ENCODE measurements at places on chromosomes 3 and 15. TPM values are rescaled to one million over a fixed set of nuclear protein-coding genes. Genes with fewer than 3 reads are reported as not detected.

The MST1R gene
- total RNA-seq = 1.8 TPM

The IMPG2 gene
- 0.13 TPM for total RNA-seq

DNA sequence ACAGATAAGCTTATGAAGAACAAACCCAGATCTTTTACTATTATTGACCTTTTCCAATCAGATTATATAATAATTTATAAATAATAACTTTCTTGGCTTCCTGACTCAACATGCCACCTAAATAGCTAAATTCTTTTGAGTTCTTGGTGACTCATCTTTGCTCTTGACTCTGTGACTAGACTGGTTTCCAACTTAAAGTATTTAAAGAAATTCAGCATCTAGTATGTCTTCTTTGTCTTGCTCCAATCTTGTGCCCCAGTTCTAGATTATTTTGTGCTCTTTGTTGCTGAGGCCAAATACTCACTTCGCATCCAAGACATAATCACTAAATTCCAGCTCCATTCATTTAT lies 483.2 kb upstream of the TBL1XR1 start:
- no peak for DNase-seq

DNA sequence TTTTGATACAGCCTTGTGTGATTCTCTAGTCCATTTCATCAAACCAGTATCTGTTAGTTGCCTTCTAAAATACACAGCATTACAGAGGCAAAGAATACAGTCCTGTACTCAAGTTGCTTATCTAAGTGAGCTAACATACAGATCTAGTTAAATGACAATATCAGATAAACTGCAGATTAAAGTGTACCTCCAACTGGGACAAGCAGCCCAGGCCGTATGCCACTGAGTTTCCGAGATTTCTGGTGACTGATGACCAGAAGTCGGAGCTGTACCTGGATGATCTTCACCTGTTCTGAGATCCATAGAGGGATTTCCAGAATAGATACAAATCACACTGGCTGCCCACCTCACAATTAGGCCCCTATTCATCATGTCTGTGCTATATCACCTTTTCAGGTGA lies 6.3 kb upstream of the TRIM59 start:
- DNase-seq = no peak

DNA sequence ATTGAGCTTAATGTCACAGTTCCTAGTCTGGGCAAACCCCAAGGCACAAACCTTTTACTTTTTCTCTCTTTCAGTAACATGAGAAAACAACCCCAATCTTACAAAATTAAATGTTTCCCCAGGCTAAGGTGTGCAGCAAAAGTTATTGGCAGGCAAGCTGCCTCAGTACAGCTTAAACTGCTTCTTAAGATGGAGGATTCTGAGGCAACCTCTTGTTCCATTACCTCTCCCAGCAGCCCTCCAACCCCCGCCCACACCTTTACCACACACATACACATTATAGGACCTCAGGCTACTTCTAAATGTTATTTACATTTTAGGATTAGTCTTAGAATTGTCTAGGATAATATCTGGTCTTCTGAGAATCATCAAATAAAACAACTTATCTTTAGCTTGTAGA lies 22.3 kb upstream of the CBLB start:
- DNase-seq = no peak

- DNase-seq = no peak
Observed at GRCh38 chr15:55627730-55628368, 39.7 kb upstream of the PYGO1 start.

DNA sequence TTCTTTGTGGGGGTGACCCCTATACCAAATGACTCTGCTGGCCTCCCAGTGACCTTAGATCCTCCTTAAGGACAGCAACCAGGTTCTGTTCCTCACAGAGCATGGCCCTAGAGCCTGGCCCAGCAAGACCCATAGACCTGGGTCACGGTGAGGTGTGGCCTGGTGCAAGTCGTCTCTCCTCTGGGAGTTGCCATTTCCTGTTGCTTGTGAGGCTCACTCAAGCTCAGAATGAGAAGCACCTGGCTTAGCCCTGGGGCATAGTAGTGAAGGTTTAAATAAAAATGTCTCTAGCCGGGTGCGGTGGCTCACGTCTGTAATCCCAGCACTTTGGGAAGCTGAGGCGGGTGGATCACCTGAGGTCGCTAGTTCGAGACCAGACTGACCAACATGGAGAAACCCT lies 131.3 kb downstream of the SMAD6 start:
- peak; percentile 79 for DNase-seq

DNA sequence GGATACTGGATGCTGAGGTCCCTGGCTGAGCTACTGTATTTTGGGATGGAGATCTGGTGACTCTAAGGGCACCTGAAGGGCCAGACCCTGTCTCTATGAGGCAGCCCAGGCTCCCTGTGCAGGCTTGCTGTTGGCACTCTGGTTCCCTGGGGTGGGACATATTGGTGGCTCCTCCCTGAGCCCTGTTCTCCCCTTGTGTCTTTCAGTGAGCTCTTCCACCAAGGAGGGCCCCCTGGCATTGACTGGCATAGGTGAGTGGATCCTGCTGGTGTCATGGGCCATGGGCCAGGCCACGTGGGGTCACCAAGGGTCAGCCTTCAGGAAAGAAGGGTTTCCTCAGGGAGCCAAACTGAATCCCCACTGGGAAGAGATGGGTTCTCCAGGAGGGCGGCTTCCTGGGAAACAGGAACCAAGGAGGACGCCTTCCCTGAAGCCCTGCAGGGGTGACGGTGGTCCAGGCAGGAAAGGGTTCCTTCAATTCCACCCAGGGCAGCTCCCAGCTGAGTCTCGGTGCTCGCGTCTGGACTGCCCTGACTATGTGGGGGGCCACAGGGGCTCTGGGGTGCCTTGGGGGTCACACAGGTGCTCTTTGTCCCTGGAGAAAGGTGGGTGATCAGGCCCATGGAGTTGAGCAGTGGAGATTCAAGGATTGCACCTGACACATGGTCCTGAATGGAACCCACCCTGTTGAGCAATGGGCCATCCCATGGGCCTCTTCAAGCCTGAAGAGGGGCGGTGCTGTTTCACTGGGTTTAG lies 220.4 kb downstream of the SNRPN start:
- peak; percentile 60 for DNase-seq

- no peak for DNase-seq
Observed at GRCh38 chr3:142081178-142081577, 68.2 kb downstream of the TFDP2 start.

DNA sequence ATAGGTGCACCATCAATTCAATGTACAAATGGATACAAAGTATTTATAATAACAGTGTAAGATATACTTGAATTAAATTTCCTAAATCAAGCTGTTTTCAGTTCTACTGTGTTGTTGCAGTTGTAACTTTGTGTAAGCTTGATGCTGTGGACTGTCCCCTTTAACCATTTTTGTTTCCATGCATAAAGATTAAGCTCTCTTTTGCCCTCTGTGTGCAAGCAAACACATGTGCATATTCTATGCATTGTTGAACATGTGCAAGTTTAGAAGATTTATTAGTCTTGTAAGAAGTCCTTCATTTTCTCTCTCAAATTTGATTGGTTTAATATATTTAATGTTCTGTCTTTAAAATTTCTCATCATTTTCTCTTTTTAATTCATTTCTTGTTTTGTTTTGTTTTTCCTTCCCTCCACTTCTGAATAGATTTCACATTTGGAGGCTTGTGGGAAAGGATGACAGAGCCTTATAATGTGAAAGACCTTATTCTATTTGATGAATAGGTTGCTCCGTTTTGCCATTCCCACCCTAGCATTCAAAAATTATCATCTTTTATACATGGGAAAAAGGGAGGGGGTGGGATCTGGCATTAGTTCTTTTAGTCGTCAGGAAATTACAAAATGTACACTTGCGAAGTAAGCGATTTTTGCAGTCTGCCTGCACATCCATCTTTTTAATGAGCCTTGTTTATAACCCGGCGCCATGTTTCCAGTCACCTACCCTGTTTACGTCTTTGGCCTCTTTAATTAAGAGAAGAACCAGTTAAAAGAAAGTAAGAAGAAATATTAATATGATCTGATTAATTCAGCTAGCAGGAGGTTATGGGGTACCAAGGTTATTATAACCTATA lies 961.5 kb upstream of the NR2F2 start:
- no peak for DNase-seq

- DNase-seq = no peak
Observed at GRCh38 chr3:49015765-49016164, 2.6 kb downstream of the DALRD3 start.

- DNase-seq = no peak
Observed at GRCh38 chr15:82832601-82833361, 23.4 kb downstream of the WHAMM start.

Data from mesenteric fat pad (tissue), 1 donor.